ENCODE measurements at places on chromosomes 3 and 15. TPM values are rescaled to one million over a fixed set of nuclear protein-coding genes. Genes with fewer than 3 reads are reported as not detected.

GRCh38 chr3:118262800-118263402 is 771.7 kb downstream of the IGSF11 start:
- no peaks in the 10 kb centered on the region for H3K27me3 ChIP-seq
- DNase-seq = no peak
- H3K27ac ChIP-seq = no peak overlapping the region

DNA sequence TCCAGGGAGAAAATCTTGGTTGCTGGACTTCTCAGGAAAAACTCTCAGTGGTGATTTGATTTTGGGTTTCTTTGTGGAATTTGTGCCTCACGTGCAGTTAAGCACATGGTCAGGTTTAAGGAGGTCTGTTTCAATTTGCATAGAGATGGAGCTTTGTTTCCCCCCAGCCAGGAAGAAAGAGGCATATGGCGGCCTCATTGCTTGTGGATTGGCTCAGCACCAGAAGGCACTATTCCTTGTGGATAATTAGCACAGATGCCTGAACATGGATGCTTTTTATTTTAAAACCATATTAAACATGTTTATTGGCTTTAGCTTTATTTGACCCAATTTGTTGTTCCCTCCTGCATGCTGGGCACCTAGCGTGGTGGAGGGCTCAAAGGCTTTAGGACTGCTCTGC is 125.1 kb upstream of the RGMA start:
- no peak overlapping the region for H3K27ac ChIP-seq
- H3K4me3 ChIP-seq = no peak overlapping the region
- H3K27me3 ChIP-seq = no peaks in the 10 kb centered on the region

GRCh38 chr3:71195492-71195891 is 388.0 kb downstream of the FOXP1 start:
- no peak overlapping the region for H3K4me3 ChIP-seq
- H3K36me3 ChIP-seq = no peaks in the 10 kb centered on the region
- H3K27ac ChIP-seq = no peak overlapping the region

DNA sequence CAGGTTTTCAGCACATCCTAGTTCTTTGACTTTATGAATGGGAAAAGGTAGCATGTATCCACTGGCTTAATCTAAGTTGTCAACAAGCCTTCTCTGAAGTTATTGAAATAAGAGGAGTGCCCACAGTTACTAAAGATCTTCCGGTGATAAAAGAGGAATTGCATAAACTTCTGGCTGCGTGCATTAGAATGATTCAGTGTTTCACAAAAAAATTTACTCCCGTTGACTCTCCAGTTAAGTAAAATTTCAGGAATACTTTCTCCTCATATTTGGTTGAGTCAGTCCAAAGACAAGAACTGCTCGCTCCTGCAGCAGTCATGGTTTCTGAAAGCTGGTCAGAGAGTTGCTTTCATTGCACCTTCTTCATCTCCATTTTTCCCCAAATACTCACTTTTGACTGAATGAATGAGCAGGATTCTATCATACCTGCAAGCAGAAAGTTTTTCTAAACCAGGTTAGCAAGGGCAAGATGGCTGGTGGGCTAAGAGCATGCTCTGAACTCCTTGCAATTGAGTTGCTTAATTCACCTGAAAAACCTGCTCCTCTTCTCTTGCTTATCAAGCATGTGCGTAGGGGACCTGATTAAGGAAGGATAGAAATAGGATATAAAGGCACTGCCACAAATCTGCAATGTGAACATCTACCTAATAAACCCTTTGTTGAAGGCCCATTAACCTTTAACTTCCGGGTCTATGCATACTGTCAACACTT is 64.2 kb upstream of the TIMP4 start:
- H3K27ac ChIP-seq = no peak overlapping the region
- H3K27me3 ChIP-seq = no peaks in the 10 kb centered on the region
- DNase-seq = no peak
- no peaks in the 10 kb centered on the region for H3K36me3 ChIP-seq
- H3K4me1 ChIP-seq = no peaks in the 10 kb centered on the region

GRCh38 chr15:67216859-67217258 is 37.6 kb downstream of the AAGAB start:
- no peaks in the 10 kb centered on the region for H3K27me3 ChIP-seq
- no peak for DNase-seq
- H3K4me1 ChIP-seq = no peaks in the 10 kb centered on the region

DNA sequence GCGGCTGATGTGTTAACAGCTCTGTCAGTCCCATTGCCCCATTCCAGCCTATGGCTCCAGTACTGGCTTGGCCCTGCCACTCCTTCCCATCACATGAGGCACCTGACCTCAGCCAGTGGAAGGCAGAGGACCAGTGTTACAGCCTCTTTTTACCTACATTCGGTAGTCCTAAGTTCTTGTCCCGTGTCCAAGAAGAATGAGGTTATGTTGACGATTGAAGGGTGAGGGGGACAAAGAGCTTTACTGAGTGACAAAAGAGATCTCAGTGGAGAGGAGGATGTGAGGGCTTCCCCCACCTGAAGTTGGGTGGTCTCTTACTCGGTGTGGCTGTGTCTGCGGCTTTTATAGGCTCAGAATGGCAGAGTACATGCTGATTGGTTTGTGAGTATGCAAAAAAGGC is 7.3 kb upstream of the MPI start:
- no peaks in the 10 kb centered on the region for H3K36me3 ChIP-seq
- DNase-seq = no peak
- H3K4me3 ChIP-seq = no peak overlapping the region
- no peak overlapping the region for H3K27ac ChIP-seq

- no peaks in the 10 kb centered on the region for H3K36me3 ChIP-seq
- no peak overlapping the region for H3K4me3 ChIP-seq
- no peak overlapping the region for H3K27ac ChIP-seq
- H3K4me1 ChIP-seq = peaks cover 19% of the 10 kb centered on the region
Observed at GRCh38 chr3:50592568-50592967, 19.0 kb downstream of the CISH start.

- no peak overlapping the region for H3K4me3 ChIP-seq
- no peak for DNase-seq
- H3K4me1 ChIP-seq = no peaks in the 10 kb centered on the region
- no peak overlapping the region for H3K27ac ChIP-seq
- no peaks in the 10 kb centered on the region for H3K27me3 ChIP-seq
Observed at GRCh38 chr15:90124507-90124906, 22.2 kb upstream of the IDH2 start.

PDZRN3 gene
- total RNA-seq = 23.1 TPM

C3orf22 gene
- total RNA-seq = 33.0 TPM

IQCH gene
- 42.2 TPM for total RNA-seq

TNIK gene
- total RNA-seq = 83.5 TPM

PCSK6 gene
- total RNA-seq = 156 TPM

Data from testis (tissue), 5 donors.